ENCODE measurements at places on chromosomes 7 and 10.

GRCh38 chr10:4846775-4847174 is 20.8 kb downstream of the AKR1E2 start:
- DNase-seq, result no peak

- no peak for DNase-seq
These were observed 105.7 kb downstream of the ST8SIA6 start for GRCh38 chr10:17348501-17349349.

DNA sequence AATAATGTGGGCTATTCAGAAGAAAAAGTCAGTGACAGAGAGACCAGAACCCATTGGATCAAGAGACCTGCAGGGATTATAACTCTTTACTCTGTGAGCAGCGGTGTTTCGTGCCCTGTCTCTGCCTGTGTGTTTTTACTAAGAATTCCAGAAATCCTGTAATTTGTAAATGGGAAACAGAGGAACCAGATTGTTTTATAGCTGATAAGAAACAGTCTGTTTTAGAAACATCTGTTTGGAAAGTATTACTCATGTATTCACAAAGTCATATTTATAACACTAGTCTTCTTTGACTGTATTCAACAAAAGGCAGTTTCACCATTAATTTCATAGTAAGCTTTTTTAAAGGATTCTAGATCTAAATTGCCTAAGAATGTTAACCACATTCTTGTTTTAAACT is 30.0 kb upstream of the VDAC2 start:
- DNase-seq, result no peak

GRCh38 chr10:107618504-107618994 is 454.0 kb upstream of the SORCS1 start:
- DNase-seq, result no peak

DNA sequence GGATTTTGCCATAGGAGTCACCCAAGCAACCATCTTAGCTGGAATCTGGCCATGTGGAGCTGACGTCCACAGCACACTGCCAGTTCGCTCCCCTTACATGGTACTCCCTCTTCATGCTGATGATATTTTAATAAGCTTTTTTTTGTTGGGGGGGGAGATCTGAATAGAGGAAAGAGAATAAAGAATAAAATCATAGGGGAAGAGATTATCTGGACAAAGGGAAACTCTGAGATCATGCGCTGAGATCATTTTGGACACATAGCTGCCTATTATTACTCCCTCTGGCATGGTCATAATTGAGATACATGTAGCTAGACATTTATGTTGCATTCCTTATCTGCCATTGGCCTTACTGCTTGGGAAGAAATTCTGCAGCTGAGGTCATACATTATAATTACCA is 282.7 kb downstream of the HTR7 start:
- no peak for DNase-seq

DNA sequence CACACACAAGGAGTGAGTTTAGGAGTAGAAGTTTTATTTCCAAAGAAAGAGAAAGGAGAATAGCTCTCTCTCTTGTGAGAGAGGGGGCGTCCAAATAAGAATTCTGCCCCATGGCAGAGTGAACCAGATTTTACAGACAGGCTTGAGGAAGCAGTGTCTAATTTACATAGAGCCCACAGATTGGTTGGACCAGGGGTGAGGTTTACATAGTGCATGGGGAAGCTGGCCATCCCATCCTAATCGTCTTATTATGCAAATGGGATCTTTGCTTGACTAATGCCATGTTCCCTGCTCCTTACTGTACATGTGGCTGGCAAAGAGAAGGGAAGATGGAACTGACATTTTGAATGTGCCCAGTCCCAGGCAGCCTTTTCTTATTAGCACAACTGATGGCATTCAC is 60.0 kb upstream of the ACSM6 start:
- no peak for DNase-seq

GRCh38 chr10:61356354-61356753 is 96.8 kb downstream of the TMEM26 start:
- DNase-seq, result no peak

DNA sequence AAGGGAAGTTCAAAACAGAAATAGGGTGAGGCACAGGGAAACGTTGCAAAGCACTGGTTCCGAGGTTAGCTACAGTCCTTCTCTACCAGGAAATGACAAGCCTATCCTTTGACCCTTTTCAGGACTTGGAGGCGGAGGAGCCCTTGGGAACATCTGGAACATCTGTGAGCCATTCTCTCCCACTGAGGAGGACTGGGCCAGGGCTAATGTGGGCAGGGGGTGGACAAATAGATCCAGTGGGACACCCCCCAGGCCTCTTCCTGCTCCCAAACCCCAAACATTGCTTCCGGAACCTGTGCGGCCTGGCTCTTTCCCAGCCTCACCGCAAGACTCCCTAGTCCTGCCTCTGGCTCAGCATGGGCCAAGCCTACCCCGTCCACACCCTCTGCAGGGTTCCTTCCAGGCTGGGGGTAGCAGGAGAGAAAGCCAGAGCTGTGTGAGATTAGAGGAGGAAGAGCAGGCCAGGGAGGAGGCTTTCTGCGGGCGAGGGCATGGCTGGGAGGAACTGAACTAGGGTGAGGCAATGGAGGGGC is 36.5 kb downstream of the GHRHR start:
- no peak for DNase-seq

Measured in activated CD4-positive, CD25-positive, alpha-beta regulatory T cell (primary cell).